Fibroblast of skin of abdomen (primary cell): ENCODE measurements at places on chromosomes 5 and 9.

DNA sequence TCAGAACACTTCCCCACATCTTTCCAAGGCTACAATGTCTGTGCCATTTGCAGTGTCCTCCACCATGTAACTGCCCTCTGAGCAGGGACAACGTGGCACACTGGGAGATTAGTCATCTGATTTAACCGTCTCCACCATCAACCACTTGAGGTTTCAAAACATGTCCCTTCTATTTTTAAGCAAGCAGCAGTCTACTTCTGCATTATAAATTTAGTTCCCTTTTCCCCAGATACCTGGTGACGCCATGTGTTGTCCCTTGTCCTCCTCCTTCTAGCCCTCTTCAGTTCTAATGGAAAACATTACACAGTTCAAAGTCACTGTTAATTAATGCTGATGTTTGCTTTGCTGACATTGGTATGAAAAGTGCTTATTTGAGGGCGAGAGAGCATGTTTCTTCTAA is 52.8 kb downstream of the ATP10B start:
- DNase-seq, result no peak

DNA sequence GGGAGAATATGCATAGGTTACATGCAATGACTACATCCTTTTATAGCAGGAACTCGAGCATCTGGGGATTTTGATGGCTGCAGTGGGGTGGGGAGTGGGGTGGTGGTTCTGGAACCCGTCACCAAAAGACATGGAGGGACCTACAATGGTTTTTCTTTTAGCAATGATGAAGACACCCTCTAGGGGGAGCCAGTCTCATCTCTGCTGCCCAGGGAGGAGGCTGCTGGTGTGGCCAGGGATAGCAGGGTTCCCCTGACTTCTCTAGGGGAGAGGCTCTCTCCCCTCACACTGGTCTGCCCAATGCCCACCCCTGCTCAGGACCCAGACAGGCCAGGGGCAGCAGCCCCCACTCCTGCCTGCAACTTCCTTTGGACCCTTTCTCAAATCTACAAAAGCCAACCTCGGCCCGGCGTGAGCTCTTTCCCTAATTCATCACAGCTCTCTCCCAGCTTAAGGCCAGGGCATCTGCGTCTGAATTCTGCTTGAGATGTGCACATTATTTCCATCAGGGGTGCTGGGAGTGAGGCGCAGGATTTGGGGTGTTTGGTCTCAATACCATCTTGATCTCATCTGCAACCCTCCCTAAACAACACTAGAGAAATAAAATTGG is 73.6 kb upstream of the RETREG1 start:
- peak; percentile 49 for DNase-seq

DNA sequence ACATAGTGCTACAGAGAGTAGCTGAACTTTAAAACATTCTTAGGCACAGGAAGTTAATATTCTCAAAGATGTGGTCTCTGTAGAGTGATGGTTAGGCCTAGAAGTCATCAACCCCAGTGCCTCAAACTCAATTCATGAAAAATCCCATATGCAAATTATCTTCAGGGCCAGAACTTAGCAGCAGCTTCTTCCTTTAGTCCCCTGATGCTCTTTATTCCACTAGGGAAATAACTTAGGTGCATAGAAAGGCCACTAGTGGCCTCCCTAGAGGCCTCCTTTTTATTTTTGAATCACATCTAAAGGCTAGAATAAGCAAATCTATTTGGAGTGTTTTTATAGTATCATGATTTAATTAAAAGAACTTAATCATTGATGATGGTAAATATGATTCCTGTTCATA is 88.3 kb downstream of the GIN1 start:
- no peak for DNase-seq

DNA sequence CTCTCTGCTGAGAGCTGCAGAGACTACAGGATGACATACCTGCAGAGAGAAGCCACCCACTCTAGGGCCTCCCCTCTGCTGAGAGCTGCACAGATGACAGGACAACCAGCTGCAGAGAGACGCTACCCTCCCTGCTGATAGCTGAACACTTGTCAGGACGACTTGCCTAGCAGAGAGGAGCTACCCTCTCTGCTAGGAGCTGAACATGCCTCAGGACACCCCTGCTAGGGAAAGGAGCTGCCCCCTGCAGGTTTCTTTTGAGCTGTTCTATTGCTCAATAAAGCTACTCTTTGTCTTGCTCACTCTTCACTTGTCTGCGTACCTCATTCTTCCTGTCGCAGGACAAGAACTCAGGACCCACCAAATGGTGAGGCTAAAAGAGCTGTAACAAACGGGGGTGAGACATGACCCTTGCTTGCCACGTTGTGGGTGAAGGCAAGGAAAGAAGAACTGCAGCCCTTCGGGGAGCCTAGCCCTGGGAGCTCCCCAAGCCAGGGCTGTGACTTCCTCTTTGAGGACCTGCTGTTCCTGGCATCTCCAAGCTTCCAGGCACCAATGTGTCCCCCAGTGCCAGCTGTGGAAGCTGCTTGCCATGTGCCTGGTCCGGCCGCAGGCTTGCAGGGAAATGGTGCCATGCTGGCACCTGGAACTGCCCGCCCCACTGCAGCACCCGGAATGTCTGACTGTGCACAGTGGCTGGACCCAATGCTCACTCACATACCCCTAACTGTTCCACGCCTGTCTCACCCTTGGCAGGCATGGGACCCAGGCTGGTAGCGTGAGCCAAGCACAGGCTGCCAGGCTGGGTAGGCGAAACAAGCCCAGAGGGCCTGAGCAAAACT is 5.1 kb upstream of the TESK1 start:
- DNase-seq, result no peak

GRCh38 chr5:41748631-41749030 is 121.6 kb downstream of the OXCT1 start:
- peak; percentile 72 for DNase-seq

DNA sequence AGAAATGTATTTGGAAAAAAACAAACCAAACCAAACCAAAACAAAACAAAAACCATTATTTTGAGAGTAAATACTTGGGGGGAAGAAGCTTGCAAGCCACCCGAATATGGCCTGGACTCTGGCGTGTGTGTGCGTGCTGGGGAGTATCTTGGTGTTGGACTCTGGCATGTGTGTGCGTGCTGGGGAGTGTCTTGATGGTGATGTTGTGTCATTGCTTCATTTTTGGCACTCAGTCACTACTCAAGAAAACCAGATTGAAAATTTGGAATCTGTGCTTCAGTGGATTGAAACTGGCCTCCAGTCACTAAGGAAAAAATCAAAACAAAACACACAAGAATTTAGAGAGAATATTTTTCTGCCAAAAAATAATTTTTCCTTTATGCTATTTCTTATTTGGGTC is 76.1 kb downstream of the ARRDC3 start:
- peak; percentile 49 for DNase-seq

- DNase-seq, result no peak
Observed at GRCh38 chr9:113247640-113248039, 26.3 kb downstream of the SLC31A1 start.

DNA sequence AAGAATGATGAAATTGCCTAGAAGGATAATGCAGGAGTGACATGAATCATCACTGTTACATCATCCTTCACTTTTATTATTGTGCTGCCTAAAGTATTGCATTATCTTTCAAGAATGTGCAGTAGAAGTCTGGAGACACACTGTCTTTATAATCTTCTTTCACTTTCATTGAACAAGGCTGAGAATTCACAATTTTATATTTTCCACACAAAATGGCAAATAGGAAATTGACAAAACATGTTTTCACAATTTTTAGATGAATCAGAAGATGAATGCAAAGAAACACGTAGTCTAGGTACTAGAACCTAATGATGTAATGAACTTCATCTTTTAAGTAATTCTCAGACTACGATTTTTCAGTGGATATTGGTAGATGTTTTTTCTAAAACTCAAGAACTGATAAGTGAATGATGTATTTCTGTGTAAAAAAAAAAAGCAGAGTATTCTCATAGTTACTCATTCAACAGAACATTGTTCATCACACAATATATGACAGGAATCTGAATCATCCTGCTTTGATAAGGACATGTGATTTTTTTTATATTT is 131.5 kb upstream of the GRHPR start:
- DNase-seq, result peak; percentile 87

DNA sequence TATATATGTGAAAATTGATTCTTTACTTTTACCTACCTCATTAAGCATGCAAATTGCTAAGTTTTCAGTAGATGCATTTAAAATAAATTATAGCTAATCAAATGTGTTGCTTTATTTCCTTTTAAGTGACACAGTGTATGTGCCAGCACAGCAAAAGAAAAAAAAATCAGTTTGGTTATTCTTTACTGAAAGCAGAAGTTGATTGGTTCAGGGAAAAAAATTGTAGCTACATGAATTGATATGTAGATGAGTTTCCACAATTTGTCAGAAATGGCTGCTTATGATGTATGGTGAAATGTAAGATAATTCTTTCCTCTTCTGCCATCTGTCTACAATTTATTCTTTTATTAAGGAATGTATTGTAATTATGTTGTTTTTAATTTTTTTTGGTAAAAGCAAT is 57.8 kb downstream of the PARP8 start:
- DNase-seq, result no peak

GRCh38 chr9:5515261-5515650 is 4.9 kb downstream of the PDCD1LG2 start:
- DNase-seq, result no peak

- peak; percentile 69 for DNase-seq
Observed at GRCh38 chr5:72280581-72281069, 39.4 kb downstream of the MRPS27 start.

- no peak for DNase-seq
Observed at GRCh38 chr9:108224716-108225115, 631.1 kb downstream of the ACTL7B start.

DNA sequence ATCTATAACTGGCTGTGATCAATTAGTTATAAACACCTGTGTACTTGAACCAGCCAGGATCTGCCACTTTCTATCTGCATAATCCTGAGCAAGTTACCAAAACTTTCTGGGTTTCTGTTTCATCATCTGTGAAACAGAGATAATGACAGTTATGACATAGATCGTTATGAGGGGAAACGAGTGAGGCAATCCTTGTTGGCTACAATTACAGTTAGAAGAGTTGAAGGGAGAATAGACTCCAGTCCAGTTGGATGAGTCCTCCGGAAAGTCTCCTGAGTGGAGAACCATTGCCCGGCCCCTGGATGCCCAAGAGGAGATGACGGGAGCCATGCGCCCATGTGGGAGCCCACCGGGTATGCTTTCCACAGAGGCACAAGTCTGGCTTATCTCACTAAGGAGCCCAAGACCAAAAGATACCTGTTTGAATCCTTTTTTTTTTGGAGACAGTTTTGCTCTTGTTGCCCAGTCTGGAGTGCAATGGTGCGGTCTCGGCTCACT is 4.5 kb downstream of the PDE6A start:
- no peak for DNase-seq

- DNase-seq, result no peak
Observed at GRCh38 chr9:131422241-131422792, 28.4 kb downstream of the PRRC2B start.

DNA sequence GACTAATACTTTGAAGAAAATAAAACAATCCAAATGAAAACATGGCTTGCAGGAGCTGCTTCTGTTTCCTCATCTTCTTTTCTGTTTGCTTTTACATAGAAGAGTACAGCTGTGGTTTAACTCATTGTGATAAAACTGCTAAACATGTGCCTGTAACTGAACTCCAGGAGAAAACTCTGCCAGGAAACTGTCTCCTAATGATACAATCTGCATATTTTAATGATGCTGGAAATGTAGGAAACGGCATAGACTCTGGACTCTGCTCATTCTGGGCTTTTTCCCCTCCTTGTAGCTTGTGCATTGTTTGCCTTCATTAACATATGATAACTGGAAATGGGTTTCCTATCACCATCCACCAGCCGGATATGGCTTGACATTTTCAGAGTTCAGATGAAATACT is 813.3 kb upstream of the WWC1 start:
- peak; percentile 71 for DNase-seq

- peak; percentile 24 for DNase-seq
Observed at GRCh38 chr5:93717162-93717561, 24.2 kb downstream of the POU5F2 start.

- DNase-seq, result peak; percentile 4
Observed at GRCh38 chr5:110865400-110866094, 126.7 kb downstream of the SLC25A46 start.

DNA sequence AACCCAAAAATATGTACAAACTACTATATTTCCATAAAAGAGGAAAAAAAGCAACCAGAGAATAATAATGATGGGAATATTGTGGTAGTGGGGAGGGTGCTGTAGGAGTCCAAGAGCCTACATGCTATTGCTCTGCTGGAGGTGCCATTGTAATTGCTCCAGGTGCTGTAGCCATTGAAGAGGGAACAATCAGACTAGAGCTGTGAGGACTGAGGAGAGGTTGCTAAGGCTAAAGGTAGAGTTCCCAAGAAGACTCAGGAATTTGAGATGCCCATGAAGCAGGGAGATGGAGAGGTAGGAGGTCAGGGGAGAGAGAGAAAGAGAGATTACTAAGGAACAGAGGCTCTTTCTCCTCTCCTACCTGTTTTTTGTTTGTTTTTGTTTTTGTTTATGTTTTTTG is 394.0 kb downstream of the DMRTA1 start:
- no peak for DNase-seq

DNA sequence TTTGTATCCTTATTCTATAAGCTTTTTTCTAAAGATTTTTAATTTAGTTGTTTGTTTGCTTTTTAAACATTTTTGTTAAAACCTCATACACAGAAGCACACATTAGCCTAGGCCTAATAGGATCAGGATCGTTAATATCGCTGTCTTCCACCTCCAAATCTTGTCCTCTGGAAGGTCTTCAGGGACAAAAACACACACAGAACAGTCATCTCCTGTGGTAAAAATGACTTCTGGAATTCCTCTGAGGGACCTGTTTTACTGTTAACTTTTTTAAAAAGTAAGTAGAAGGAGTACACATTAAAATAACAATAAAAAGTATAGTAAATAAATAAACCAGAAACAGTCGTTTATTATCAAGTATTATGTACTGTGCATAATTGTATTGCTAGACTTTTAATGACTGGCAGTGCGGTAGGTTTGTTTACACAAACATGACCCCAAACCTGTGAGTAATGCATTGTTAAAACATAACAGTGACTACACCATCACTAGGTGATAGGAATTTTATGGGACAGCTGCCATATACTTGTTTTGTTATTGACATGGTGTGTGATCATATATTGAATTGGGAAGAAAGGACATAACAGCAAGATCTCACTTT is 109.6 kb downstream of the ZCCHC7 start:
- DNase-seq, result no peak

DNA sequence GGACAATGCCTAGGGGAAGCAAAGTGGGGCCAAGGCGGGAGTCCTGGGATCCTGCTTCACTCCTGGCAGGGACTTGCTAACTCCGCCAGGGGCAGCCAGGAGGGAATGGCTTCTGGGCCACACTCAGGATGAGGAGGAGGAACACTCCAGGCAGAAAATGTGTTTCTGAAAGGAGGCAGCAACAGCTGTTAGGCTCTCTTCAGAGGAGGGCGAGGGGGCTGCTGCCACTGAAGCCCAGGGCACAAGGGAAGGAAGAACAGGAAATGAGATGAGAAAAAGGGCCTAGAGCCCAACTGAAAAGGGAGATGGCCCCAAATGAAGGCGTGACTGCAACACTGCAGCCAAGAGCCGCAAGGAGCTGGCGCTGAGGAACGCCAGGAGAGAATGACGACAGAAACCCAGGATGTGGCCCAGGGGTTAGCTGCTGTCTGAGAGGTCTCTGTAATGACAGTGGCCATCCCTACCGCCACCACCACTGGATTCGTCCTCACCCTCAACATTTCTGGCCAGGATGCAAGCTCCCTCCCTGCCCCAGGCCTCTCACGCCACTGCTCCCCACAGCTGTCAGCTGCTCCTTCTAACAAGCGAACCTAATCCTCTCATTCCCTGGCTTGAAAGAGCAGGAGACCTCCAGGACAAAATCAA is 15.8 kb downstream of the PSMB7 start:
- DNase-seq, result no peak

GRCh38 chr5:147920420-147921030 is 14.2 kb upstream of the C5orf46 start:
- DNase-seq, result no peak
